ENCODE measurements at places on chromosomes 11 and 22. TPM values are rescaled to one million over a fixed set of nuclear protein-coding genes. Genes with fewer than 3 reads are reported as not detected.

- no peak for DNase-seq
These were observed 30.7 kb downstream of the PRR5L start for GRCh38 chr11:36326524-36327419.

DNA sequence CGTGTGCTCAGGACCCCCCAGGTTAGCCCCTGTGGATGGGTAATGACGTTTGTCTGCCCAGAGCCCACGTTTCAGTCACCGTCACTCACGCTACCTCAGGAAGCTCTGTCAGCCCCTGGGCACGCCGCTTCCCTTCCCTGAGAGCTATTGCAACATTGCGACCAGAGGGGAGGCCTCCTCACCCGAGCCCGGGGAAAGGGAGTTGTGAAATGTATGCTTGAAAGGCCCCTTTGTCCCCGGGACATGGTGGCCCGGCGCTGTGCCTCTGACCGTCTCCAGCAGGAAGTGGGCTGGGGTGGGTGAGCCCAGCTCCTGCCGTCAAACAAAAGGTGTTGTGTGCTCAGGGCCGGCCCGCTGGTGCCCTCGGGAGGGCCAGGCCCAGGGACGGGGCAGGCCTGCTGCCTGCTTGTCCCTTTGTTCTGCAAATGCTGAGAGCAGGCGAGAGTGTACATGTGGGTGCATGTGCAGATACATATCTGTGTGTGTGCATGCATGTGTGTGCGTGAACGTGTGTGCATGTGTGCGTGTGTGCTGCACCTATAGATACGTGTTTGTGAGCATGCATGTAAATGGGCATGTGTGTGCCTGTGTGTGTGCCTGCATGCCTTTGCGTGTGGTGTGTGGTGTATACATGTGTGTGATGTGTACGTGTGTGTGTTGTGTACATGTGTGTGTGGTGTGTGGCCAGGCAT is 1125.0 kb downstream of the BRD1 start:
- no peak for DNase-seq

GRCh38 chr11:93986716-93987115 is 34.4 kb upstream of the HEPHL1 start:
- no peak for DNase-seq

GRCh38 chr11:124890683-124891372 is 6.8 kb downstream of the ROBO4 start:
- no peak for DNase-seq

The RTL10 gene
- 19.5 TPM for polyA plus RNA-seq

DNA sequence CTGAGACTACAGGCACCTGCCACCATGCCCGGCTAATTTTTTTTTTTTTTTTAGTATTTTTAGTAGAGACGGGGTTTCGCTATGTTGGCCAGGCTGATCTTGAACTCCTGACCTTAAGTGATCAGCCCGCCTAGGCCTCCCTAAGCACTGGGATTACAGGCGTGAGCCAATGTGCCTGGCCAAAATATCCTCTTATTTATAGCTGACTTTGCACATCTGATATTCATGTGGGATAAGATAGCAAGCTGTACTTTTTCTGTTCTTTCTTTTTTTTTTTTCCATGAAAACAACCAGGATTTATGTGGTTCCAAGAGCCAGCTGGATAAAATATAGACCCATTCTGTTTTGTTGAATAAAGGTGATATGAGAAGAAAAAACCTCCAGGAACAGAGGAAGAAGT is 12.1 kb upstream of the XBP1 start:
- DNase-seq, result no peak

The ARFGAP2 gene
- 74.8 TPM for polyA plus RNA-seq

DNA sequence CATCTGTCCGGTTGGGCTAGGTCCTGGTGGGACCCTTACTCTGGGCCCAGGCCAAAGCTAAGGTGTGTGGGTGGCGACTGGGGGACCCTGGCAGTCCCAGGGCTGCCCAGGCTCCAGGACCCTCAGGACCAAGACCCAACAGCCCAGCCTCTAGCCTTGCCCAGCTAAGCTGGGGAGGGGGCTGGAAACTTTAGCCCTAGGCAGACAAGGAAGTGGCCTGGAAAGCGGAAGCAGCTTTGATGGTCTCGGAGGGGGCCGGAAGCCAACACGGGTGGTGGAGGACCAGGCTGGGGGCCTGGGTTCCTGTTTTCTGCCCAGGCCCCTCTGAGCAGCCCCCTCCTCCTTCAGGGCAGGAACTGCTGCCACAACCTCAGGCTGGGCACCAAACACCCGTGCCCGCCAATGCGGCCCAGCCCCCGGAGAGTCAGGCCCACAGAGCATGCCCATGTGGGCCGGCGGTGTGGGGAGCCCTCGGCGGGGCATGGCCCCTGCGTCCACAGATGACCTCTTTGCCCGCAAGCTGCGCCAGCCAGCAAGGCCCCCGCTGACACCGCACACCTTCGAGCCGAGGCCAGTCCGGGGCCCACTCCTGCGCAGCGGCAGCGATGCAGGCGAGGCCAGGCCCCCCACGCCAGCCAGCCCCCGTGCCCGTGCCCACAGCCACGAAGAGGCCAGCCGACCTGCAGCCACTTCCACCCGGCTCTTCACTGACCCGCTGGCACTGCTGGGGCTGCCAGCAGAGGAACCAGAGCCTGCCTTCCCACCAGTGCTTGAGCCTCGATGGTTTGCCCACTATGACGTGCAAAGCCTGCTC is 2.8 kb downstream of the SIPA1 start:
- no peak for DNase-seq
